ENCODE measurements at places on chromosomes 1 and 21.

DNA sequence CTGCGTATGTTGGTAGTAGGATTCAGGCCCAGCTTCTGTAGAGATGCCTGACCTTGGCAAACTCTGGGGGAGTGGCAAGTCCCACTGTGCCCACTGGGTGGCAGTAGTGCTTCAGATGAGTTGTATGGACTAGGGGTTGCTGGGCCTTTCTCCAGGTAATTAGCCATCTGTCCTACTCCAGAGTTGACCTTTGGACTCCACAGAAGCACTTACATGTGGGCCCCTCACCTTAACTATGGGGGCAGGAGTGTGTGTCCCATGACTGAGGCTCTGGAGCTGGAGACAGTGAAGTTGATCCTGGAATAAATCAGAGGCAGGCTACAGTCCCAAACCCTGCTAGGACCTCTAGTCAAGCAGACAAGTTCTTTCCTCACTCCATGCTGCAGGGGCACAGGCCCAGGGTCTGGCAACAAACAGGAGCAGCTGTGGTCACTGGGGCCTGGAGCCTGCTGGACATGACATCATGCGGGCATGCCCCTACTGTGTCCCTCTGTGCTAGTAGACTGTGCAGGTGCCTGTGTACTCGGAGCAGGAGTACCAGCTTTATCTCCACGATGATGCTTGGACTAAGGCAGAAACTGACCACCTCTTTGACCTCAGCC lies 4.6 kb downstream of the DMAP1 start:
- peak; percentile 64 for DNase-seq

DNA sequence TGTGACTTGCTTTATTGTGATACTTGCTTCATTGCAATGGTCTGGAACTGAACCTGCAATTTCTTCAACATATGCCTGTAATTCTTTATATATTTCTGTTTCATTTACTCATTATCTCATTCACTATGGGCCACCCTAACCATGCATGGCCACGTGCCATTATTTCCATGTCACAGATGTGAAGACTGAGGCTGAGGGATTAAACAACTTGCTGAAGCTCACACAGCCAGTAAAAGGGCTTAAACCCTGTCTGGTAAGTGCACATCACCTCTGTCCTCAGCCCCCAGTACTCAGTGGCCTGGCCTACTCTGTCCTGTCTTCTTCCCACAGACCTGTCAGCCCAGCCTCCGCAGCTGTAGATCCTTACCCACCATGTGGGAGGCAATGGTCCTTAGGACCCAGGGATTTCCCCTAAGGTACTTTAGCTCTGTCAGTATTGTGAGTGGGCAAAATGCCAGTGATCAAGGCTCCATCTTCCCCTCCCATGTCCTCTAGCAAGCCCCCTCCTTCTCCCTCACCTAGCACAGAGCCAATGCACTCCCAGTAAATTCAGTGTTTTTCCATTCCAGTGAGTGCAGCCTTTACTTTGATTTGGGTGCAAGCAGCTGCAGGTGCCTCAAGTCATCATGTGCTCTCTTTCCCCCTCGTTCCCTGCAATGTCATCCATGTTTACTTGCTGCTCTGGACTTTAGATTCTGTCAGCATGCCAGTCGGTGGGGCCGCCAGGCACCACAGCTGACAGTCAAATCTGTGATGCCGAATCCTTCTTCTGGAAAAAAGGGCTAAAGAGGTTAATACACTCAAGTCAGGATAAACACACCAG lies 228.2 kb upstream of the PROX1 start:
- no peak for DNase-seq

DNA sequence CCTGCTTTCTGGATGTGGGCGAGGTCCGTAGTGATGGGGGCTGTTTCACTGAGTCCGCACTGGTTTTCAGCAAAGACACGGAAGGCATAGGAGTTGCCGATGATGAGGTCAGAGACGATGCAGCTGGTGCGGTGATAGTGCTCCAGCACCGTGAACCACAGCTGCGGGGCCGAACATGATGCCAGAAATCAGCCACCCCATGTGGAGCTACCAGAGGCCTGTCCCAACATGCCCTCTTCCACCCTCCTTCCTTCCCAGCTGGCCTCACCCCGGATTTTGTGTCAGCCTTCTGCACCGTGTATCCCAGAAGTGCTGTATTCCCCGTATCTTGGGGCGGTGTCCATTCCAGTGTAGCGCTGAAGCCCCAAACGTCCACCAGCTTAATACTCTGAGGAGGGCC lies 10.0 kb downstream of the MYBPHL start:
- DNase-seq, result no peak

GRCh38 chr1:10720635-10721034 lies 75.8 kb downstream of the CASZ1 start:
- DNase-seq, result no peak

GRCh38 chr1:228082214-228082917 lies at the start of gene ARF1:
ARF1 (plus strand) TSS chr1:228082708; CDS start chr1:228097115, 14,407 bp downstream.
- peak; percentile 96 for DNase-seq

Measured in activated T-cell treated with anti-CD3 and anti-CD28 coated beads for 48 hours (primary cell).